ENCODE measurements at places on chromosomes 6 and 20.

GRCh38 chr6:2429460-2429859 lies 184.1 kb upstream of the GMDS start:
- peak; percentile 52 for DNase-seq

DNA sequence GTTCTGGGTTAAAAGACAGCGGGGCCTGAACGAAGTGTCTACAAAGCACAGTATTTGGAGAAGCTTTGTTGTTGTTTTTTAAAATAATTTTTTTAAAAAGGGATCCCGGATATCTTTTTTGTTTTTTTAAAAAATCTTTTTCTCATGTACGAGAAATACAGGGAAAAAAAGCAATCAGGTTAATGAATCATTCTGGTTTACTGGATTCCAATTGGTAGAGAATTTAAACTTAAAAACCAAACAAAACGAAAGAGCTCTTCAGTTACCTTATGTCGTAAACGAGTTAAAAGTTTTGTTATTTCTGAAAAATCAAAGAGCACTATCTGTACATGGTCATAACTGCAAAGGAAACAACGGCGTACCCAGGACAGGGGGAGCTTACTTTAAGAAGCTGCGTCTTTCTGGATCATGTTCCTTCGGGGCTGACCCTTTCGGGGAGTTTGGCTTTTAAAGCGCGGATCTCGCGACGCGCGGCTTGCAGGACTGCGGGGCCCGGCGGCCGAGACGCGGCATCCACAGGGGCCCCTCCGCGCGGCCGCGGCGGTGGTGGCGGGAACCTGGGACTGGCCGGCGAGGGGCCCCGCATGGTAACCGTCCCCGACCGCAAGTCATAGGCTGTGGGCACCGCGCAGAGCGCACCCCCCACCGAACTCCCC lies 927 bp downstream of the IL20RA start:
- peak; percentile 35 for DNase-seq

- peak; percentile 63 for DNase-seq
These were observed 1.0 kb downstream of the LOC128125822 start for GRCh38 chr6:63573076-63573898.

- no peak for DNase-seq
These were observed 72.1 kb downstream of the SLC24A3 start for GRCh38 chr20:19284400-19285178.

GRCh38 chr20:12949429-12949980 lies 59.3 kb upstream of the SPTLC3 start:
- peak; percentile 47 for DNase-seq

DNA sequence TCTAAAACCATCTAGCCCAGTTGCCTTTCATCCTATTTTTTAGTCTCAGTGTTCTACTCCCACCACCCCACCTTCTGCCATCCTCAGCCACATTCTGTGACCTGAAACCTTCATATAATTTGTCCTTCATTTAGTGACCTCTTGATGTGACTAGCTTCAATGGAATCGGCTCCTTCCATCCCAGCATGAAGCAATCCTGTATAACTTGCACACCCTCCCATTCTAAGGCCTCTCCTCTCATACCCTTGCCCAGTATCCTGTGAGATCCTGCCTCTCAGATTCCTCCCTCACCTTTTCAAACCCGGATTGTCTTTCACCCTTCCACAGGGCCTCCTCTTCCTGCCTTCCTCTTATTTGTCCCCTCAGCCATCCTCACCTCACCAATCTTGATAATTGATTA lies 3.1 kb downstream of the ZNF76 start:
- DNase-seq, result no peak

DNA sequence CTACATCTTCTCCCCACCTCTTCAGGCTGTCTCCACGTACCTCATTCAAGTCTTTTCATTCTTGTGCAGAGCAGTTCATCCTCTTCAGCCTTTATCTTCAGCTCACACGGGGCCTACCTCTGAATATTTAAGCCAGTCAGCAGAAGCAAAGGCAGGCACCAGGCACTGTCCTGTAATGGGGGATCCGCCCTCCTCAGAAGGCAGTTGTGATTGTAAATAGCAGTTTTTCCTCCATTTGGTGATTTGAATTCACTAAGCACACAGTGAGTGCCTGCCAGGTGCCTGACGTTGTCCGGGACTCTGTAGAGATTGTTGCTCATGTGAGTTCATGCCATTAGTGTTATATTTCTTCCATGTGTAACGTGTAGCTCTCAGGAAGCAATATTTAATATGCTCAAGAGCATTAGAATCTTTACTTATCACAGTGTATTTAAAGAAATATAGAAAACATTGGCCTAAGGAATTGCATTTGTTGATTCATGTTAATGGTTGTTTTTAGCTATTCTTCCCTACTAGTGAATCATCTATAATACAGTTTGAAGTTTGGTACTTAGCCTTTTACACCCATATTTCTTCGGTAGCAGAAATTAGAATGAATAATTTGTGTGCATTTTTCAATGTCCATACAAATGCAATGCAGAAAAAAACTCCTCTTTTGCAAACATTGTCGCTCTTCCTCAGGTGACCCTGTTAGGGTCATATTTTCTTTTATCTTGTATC lies 17.9 kb downstream of the BPHL start:
- no peak for DNase-seq

DNA sequence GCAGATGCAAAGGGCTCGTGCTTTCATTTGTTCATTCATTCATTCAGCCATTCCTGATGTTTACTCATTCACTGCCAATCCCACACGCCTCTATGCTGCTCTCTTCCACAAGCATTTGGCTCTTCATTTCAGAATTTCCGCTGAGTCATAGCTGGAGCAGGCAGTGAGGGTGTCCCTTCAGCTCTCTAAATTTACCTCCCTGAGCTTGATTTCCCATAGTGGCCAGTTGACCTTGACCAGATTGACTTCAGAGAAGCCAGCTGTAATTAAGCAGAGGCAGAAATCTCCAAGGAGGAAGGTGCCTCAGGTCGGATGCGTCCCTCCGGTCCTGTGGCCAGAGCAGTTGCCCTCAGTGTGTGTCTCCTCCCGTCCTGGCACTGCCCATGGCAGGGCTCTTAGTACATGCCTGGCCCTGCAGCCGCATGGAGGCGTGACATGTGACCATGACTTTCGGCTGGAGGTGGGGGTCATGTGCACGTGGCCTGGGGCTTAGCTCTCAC lies 267.2 kb upstream of the ECI2 start:
- DNase-seq, result peak; percentile 79

- peak; percentile 71 for DNase-seq
These were observed 3.3 kb downstream of the PLN start for GRCh38 chr6:118551063-118552053.

DNA sequence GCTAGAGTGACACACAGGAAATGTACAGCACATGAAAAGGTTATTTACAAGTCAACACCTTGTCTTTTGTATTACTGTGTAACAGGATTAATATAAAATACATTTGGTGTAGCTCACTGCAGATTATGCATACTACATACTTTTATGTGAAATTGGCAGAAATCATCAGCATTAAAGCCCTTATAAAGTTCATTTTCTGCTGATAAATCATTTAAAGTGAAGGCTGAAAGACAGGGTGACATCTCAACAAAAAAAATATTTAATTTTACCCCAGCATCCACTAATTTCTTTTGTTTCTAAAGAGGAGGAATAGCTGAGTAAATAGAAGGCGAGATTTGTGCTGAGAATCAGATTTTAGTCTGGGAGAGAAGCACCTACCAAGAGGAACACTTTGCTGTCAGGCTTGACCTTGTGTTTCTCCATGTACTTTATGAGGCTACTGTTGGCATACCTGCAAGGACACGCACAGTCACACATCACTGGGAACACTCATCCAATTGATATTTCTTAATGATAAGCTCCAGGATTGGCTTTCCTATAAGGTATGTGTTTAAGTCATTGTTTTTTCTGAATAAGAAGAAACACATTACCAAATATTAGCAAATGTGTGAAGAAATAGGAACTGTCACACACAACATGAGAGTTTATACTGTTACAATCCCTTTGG lies 146.6 kb upstream of the SLC22A16 start:
- DNase-seq, result no peak

DNA sequence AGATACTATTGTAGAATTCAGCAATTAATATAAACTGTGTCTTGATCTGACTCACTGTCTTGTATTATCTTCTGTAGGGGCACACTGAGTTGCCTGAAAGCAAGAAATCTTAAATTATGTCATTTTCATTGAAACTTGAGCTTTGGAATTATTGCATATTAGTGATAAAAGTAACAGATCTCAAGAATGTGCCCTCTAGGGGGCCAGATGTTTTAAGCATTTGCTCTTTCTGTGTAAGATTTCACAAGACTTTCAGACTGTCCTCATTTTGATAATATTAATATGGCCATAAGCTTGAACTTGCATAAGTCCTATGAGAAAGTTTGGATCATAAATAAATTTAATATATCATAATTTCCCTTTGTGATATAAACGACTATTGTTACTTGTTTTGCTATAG lies 55.5 kb upstream of the MYO6 start:
- peak; percentile 49 for DNase-seq

GRCh38 chr6:16759646-16760515 lies 1.4 kb downstream of the ATXN1 start:
- DNase-seq, result peak; percentile 85

GRCh38 chr6:106163966-106164877 lies 78.1 kb downstream of the PRDM1 start:
- peak; percentile 72 for DNase-seq
